Diencephalon (tissue), 1 donor: ENCODE measurements at places on chromosomes 2 and 18. TPM values are rescaled to one million over a fixed set of nuclear protein-coding genes. Genes with fewer than 3 reads are reported as not detected.

ACTG2 gene
- 0.23 TPM for total RNA-seq

ATP6V1B1 gene
- not detected for total RNA-seq

UGT1A3 gene
- total RNA-seq: not detected

UGT1A10 gene
- total RNA-seq: not detected

MYO1B gene
- 90.0 TPM for total RNA-seq
